HFF-Myc (cell line): ENCODE measurements at places on chromosomes 16 and 17.

DNA sequence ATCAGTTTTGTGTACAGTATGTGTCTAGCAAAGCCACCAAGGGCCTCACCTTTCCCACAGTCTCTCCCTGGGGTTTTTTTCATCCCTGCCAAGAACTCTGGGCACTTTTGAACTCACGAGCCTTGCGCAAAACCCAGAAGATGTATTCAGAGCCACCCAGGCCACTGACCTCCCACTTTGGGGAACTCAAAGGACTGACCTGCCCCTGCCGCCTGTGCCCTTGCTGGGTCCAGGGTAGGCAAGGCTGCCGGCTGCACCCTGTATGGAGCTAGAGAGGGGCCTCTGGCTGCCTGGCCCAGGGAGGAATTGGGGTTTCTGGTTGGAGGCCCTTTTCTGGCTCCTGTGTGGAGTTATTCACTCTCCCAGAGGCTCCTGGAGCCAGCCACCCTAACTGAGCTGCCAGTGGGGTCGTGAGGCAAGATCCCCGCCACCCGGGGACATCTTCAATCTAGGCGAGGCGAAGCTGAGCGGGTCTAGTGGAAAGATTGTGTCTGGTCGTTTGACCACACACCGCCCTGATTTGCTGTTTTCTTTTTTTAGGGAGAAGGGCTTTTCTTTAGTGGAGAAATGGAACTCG lies 1.9 kb downstream of the CDK5R1 start:
- DNase-seq: no peak

GRCh38 chr17:73760439-73760758 lies 116.2 kb upstream of the SDK2 start:
- DNase-seq: no peak

DNA sequence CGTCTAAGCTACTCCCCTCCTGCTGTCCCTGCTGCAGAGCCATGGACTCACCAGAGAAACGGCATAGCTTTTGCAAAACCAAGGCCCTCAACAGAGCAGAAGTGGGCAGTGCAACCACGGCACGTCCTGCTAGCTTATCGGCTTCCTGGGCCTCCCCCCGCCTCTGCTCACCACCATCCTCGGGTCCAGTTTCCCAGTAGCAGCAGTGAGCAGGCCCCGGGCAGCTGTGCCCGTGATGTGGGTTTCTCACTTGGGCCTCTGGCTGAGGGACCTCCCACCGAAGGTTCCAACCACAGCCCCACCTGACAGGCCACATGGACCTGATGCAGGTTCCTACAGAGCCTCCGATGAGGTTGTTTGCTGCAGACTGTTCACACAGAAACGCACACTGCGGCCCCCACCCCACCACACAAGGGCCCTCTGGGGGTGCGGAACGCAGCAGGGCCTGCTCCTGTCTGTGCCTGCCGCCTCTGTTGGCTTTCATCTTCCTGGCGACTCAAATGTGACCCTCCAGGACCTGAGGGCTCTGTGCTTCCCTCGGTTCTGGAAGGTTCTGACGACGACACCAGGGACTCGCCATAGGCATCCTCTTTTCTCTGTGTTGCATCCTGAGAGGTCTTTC lies 24.8 kb downstream of the PDIA2 start:
- no peak for DNase-seq

DNA sequence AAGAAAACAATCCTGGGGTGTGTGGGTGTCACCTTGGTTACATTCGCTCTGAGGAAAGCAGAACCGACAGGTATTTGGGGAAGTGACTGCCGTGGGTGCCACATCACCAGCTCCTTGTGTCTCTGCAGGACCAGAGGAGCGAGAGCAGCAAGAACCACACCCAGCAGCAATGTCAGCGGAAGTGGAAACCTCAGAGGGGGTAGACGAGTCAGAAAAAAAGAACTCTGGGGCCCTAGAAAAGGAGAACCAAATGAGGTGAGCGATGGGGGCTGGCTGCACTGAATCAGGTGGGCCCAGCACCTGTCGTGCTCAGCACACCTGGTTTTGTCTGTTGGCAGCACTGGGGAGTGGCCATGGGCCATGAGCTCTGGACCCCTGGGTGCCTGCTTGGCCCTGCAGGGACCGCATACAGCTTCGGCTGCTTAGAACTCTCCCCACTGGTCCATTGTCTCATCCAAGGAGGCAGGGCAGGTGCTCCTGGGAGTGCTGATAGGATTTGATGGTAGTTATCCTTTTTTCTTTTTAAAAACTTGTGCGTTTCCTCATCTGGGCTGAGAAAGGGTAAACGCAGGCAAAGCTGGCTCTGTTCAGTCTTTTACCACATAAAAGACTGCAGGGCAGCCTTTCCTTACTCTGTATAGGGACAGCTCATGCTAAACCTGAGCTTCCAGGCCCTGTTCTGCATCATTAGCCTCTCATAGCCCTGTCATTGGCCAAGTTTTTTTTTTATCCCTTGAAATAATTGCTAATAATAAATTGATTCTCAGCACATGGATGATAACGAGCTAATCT lies 29.4 kb downstream of the HMOX2 start:
- DNase-seq: no peak

- no peak for DNase-seq
Measured at GRCh38 chr17:81486199-81486810, 26.3 kb downstream of the ACTG1 start.

- no peak for DNase-seq
Measured at GRCh38 chr16:57060323-57061083, 31.9 kb upstream of the CPNE2 start.

GRCh38 chr16:27245276-27246172 lies 23.0 kb downstream of the NSMCE1 start:
- DNase-seq: no peak

GRCh38 chr17:67456103-67456502 lies 79.0 kb downstream of the PITPNC1 start:
- no peak for DNase-seq

DNA sequence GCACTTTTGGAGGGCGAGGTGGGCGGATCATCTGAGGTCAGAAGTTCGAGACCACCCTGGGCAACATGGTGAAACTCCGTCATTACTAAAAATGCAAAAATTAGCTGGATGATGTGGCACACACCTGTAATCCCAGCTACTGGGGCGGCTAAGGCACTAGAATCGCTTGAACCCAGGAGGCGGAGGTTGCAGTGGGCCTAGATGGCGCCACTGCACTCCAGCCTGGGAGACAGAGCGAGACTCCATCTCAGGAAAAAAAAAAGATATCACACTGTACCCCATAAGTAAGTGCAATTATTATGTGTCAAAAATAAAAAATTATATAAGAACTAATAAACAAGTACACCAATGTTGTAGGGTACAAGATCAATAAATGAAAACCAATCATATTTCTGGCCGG lies 200.0 kb downstream of the CDRT15L2 start:
- DNase-seq: no peak

DNA sequence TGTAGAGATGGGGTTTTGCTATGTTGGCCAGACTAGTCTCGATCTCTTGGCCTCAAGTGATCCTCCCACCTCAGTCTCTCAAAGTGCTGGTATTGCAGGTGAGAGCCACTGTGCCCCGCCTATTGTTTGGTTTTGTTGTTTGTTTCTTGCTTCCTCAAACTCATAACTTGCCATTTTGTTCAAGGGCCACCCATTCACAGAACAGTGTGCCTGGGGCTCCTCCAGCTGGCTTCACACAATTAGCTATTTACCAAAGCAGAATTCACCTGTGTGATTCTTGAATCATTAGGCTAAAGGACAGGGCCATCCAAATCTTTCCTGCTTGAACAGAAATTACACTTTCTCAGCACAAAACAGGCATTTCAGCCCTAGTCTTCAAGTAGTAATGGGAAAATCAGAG lies 7.2 kb downstream of the ABHD15 start:
- no peak for DNase-seq

- DNase-seq: no peak
Measured at GRCh38 chr16:9072806-9073341, 18.6 kb upstream of the HAPSTR1 start.

DNA sequence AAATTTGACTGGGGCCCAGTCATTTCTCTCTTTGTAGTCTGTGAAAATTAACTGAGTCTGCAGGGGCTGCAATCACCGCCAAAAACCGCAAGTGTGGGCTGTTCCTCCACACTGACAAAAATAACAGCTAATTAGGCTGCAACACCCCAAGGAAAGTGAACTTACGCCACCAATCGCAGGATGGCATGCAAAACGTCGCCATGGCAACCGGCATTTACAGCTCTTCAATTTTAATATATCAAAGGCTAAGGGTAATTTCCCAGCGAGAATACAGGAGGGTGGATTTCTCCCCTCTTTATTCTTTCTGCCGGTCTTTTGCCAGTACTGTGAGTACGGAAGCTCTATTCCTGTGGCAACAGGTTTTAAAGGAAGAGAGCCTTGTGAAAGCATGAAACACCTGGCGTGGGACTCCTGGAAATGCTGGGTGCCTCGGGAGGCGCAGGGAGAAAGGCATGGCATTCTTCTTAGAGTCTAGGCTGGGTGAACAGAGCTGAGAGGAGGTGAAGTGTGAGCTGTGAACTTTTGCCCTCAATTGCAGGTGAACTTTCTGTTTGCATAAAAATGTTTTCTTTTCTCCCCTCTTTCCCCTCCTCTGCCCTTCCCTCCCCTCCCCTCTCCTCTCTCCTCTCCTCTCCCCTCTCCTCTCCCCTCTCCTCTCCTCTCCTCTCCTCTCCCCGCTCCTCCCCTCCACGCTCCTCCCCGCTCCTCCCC lies 399.7 kb downstream of the XYLT1 start:
- DNase-seq: no peak

- DNase-seq: no peak
Measured at GRCh38 chr16:4317532-4318450, 1.9 kb downstream of the GLIS2 start.

DNA sequence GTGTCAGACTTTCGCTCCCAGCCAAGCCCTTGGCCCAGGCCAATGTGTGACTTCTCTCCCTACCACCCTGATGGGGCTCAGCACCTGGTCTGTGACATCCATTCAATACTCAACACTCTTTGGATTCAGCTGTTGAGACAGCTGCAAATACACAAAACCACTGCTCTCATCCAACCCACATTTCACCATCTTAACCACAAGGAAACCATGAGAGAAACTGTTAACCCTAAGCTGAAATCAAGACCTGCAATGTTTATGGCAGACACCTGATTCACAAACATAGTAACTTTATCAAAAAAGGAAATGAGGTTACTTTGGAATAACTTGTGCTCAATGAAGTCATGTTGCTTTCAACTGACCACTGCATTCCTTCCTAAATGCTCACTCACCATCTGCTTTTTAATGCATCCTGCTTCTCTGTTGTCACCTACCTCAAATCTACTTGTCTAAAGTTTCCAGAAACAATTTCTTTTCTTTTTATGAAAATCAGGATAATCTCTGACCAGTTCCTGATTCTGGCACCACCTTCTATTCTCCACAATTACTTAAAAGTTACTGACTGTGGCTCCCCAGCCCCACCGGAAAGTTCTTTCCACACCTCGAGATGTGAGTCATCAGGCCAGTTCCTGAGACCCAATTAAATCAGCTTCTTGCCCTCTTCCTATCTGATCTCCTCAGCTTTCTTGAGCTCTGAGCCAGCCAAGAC lies 88.2 kb downstream of the NOG start:
- DNase-seq: peak; percentile 86

- DNase-seq: no peak
Measured at GRCh38 chr17:79984877-79985276, 50.8 kb downstream of the TBC1D16 start.

- DNase-seq: no peak
Measured at GRCh38 chr16:74500907-74501306, 79.6 kb upstream of the CLEC18B start.

- no peak for DNase-seq
Measured at GRCh38 chr16:74249254-74249653, 47.4 kb upstream of the PSMD7 start.

DNA sequence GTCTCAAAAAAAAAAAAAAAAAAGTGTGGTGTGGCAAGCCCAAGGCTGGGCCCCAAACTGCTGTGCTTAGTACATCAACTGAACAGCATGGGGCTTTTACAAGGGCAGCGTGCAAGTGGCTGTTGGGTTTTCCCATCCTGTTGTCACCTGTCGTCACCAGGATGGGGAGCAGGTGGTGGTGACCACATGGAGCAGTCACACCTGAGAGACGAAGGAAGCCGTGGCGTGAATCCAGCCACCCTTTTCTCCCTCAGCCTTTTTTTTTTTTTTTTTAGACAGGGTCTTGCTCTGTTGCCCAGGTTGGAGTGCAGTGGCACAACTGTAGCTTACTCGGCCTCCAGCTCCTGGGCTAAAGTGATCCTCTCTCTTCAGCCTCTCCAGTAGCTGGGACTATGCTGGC lies 4.1 kb upstream of the MRPL58 start:
- no peak for DNase-seq

- no peak for DNase-seq
Measured at GRCh38 chr17:48542114-48542656, 2.7 kb downstream of the HOXB2 start.

- DNase-seq: no peak
Measured at GRCh38 chr17:29007456-29007855, 1.6 kb upstream of the SEZ6 start.

GRCh38 chr17:48587276-48588073 lies 2.6 kb downstream of the HOXB3 start:
- no peak for DNase-seq

DNA sequence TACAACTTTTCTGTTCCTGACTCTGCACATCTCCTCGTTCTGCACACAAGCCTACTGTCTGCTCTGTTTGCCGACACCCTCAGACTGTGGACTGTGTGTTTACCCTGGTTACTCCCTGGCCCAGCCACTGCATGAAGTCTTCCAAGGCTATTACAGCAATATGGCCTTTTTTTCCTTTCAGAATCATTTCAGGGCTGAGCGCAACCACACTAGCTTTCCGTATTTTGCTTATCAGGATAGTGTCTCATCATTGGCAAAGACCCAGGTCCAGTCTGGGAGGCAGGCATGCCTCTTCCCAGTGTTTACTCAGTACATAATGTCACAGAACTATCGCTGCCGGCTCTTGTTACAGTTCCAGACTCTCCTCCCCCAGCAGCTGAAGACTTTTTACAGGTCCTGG lies 10.1 kb downstream of the DNAH9 start:
- DNase-seq: no peak

GRCh38 chr17:45270828-45271418 lies 9.0 kb upstream of the SPATA32 start:
- no peak for DNase-seq

GRCh38 chr16:46850619-46851555 lies 19.9 kb upstream of the C16orf87 start:
- no peak for DNase-seq

- DNase-seq: no peak
Measured at GRCh38 chr17:28326114-28326513, 7.1 kb downstream of the TMEM97 start.

DNA sequence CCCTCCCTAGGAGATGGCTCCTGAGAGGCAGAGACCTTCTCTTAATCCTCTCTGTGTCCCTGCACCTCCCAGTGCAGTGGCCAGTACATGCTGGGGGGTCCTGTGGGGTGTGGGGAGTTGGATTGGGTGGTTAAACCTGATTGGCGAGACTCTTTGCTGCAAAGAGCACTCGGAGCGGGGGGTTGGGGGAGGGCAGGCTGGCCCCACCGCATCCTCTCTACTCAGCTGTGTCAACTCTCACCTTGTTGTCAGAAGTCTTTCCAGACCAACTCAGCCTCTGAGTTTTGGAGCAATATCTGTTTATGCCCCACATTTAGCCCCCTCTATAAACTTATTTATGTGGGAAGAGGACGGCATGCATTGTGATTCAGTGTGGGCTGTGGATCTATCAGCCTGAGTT lies 40.0 kb downstream of the SMARCE1 start:
- DNase-seq: no peak
